ENCODE measurements at places on chromosomes 7 and 10.

DNA sequence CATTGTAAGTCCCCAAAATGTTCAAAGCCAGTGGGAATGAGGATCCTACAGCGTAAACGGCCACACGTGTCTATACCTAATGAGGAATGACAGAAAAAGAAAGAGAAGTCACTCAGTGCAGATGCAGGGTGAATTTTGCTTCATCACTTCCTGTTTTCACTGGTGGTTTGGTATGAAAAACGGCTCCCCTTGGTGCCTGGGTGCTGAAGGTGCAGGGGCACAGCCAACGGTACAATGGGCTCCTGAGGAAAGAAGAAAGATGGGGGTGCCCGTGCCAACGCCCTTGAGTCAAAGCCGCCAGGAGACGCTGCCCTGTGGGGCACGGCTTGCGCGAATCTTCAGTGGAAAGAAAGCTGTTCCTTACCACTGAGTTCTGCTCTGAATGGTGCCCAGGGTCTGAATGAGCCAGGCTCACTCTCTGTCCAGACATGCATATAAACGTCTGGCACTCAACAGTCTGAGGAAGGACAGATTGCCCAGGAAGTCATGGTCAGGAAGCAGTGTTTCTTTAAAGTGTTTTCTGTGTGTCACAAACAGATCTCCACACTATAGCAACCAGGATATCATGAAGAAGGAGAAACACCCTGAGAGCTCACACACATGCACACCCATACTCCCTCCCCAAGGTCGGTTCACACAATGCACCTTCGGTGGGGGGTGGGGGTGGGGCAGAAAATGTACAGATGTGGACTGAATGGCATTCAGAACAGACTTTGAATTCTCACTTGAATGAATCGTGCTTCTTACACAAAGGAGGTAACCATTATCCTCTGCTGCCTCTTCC lies 105.8 kb downstream of the ELMO1 start:
- peak; percentile 79 for DNase-seq

DNA sequence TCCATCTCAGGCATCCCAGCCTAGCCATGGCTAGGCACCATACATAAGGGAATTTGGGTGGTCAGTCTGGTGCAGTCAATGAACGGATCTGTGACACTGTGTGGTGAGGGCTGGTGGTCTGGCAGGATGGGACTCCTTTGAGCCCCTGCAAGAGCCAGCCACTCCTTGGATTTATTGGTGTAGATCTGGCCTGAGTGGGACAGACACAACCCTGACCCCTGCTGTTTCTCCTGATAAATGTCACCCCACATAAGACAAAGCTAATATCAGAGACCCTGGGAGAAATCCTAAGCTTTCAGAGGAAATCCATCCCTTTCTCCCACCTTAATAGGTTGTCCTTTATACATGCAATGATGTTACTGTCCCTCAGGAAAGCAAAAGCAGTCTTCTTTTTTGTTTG lies 2.3 kb downstream of the FBXO24 start:
- DNase-seq, result no peak

GRCh38 chr10:8498881-8499280 lies 444.4 kb downstream of the GATA3 start:
- peak; percentile 34 for DNase-seq

DNA sequence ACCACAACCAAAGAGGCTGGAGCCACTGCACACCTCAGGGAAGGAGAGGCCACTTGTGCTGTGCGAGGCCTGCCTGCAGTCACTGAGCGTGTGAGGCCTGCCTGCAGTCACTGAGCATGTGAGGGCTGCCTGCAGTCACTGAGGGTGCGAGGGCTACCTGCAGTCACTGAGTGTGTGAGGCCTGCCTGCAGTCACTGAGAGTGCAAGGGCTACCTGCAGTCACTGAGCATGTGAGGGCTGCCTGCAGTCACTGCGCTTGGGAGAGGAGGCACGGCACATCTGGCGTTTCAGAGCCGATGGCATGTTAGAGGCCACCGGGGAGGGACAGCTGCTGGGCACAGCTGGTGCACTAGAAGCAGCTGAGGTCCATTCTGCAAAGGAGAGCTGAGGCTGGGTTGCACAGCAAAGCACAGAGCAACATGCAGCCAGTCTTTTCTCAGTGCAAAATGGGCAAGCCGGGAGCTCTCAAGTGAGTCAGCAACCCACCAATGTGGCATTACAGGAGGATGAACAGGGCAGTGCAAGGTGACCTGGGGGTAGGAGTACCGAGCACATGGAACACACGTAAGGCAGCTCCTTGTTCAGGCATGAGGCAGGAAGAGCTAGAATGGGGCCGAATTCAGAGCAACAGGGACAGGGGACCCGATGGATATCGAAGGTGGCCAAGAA lies 540.1 kb downstream of the PTPRN2 start:
- no peak for DNase-seq

GRCh38 chr7:17690030-17690429 lies 250.3 kb downstream of the SNX13 start:
- no peak for DNase-seq

DNA sequence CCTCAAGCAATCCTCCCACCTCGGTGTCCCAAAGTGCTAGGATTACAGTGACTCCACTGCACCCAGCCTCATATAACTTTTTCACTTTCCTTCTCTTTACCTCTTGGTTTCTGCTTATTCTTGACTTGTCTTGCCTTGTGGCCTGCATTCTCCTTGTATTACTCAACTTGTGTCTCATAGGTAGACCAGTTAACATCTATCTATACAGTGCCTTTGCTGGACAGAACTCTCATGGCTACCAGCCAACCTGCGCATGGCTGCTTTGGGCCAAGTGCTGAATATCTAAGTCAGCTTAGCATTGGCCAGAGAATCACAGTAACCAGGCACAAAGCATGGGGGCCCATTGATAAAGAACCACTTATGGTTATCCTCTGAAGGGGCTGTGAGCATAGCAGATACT lies 42.6 kb upstream of the ZNRF2 start:
- no peak for DNase-seq

DNA sequence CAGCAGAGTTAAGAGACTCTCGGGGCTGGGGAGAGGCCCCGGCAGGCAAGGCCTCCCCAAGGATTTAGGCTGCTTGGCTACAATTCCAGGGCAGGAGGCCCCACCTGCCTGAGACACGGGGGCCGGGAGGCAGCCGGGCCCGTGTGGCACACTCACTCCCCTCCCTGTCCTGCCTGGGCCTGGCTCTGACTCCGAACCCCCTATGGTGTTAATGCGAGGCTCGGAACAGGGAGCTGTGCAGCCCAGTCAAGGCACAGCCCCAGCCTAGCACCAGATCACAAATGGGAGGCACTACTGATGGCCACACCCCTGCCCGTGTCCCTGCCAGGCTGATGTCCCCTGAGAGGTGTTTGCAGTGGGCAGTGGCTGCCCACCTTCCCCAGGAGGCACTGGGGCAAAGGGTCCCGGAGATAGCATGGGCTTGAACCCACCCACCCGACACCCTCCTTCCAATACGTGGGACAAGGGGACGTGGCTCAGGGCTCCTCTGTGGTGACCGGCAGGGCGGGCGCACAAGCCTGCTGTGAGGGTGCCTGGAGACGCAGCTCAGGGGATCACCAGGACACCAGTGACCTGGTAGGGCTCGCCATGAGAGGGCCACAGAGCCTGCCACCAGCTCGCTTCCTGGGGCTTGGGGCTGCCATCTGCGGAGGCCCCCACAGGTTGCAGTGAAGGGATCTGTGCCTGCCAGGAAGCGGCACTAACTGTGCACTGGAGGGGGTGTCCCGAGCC lies 37.0 kb downstream of the DPYSL4 start:
- no peak for DNase-seq

GRCh38 chr7:131355917-131356777 lies 28.5 kb downstream of the MKLN1 start:
- no peak for DNase-seq

DNA sequence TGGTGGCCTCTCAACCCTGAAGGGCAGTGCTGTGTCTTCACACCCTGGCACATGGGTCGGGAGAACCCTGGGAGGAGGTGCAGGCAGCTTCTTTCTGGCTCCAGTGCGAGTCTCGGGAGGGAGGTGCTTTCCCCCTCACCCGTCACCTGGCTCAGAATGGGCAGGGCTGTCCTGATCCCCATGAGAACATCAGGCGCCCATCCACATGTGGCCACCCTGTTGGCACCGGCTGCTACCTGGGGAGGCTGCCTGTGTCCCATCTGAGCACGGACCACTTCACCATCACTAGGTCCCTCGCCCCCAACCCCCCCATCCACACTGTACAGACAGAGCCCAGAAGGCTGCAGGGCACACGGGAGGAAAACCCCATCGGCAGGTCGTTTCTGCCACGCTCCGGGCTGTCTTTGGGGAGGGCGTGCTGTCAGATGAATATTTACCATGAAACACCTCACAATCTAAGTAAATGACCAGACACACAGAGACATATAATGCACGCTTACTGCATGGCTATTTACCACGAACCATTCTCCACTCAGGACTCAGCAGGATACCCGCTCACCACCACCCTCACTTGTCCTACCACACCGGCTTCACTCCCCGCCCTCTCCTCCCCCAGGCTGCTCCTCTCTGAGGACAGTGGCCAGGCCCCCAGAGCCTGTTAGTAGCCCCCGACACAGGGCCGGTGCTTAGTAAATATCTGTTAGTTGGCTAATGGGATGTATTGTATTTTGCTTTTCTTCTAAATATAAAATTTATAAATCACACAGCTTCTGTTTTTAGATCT lies 282.2 kb downstream of the DNAJB6 start:
- DNase-seq, result no peak

GRCh38 chr10:125236091-125236490 lies 75.7 kb upstream of the CTBP2 start:
- DNase-seq, result no peak

- no peak for DNase-seq
Observed at GRCh38 chr10:36303896-36304295, 661.8 kb upstream of the FZD8 start.

- no peak for DNase-seq
Observed at GRCh38 chr10:1169981-1170866, 114.0 kb downstream of the WDR37 start.

DNA sequence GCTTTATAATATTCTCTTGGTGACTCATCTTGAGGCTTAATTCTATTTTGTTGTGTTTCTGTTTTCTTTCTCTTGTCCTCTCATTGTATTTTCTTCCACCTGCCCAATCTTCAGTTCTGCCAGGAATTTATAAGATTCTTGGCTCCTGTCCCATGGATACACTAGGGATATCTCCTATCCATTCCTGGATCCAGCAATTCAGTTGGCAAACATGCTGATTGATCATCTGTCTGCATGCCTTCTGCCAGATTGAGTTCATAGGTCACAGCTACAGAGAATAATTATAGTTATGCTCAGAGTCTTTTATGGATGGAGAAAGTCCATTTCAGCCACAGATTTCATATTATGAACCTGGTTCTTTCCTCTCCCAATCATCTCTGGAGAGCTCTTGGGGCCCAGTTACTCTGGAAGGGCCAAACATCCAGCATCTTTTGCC lies 140.4 kb upstream of the MAGI2 start:
- DNase-seq, result no peak

DNA sequence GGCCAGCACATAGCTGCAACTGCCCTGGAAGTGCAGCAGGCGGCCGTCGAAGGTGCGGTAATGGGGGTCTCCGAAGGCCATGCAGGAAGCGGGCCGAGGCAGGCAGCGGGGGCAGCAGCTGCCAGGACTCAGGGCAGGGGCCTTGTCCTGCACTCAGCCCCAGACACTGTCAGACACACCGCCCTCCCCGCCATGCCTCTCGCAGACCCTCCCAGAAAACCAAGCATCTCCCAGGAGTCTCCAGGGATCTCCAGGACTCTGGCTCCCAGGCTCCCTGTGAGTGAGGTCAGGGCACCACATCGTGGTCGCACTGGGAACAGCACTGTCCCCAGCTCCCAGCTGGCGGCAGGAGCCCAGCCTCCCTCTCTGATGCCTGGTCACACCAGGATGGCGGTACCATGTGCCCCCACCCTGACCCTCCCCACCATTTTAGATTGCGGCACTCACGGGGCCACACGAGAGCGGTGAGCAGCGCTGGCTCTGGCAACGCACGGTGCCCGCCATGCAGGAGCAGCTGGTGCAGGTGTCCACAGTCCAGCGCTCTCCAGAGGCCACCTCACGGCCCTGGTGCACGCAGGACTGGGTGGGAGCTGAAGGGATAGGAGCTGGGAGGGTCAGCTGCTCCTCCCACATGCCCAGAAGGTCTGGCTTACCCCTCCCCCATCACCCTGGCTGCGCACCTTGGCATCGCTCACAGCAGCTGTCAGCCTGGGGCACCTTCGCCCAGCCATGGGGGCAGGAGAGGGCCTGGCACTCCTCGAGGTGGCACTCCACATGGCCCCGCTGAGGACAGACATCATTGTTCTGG lies 17.5 kb downstream of the ATP6V1F start:
- DNase-seq, result no peak

GRCh38 chr7:31336202-31337001 lies 4.1 kb downstream of the NEUROD6 start:
- no peak for DNase-seq

DNA sequence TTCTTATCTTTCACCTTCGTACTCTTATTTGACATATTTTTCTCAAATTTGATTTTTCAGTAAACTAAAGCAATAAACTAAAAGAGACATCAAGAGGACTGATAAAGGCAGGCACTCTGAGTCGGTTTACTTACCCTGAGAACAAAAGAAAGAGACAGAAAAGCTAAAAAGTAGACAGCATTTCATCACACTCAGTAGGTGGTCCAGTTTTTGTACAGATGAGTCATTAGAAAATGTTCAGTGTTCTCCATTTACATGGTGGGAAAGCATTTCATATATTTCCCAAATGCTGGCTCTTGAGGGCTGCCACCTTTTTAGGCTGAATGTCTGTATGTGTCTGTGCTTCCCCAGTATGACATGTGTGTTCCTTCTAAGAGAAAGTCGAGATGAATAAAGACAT lies 52.7 kb downstream of the NHLRC2 start:
- DNase-seq, result no peak

DNA sequence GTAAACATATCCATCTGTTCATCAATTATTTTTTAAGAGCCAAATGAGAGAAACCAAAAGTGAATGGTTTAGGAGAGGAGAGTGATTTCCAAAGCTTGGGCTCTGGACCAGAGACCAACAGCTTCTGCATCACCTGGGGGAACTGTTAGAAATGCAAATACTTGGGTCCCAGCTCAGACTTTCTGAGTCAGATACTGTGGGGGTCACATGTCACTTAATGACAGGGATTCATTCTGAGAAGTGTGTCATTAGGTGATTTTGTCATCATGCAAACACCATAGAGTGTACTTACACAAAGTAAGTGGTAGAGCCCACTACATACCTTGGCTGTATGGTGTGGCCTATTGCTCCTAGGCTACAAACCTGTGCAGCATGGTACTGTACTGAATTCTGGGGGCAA lies 128.5 kb upstream of the PRR15 start:
- DNase-seq, result no peak
